NCI-H2227 treated with DMSO at 0.1 percent for 48 hours (cell line): ENCODE measurements at places on chromosomes 1 and 21.

GRCh38 chr1:237111807-237112206 is 69.8 kb downstream of the RYR2 start:
- DNase-seq: no peak

DNA sequence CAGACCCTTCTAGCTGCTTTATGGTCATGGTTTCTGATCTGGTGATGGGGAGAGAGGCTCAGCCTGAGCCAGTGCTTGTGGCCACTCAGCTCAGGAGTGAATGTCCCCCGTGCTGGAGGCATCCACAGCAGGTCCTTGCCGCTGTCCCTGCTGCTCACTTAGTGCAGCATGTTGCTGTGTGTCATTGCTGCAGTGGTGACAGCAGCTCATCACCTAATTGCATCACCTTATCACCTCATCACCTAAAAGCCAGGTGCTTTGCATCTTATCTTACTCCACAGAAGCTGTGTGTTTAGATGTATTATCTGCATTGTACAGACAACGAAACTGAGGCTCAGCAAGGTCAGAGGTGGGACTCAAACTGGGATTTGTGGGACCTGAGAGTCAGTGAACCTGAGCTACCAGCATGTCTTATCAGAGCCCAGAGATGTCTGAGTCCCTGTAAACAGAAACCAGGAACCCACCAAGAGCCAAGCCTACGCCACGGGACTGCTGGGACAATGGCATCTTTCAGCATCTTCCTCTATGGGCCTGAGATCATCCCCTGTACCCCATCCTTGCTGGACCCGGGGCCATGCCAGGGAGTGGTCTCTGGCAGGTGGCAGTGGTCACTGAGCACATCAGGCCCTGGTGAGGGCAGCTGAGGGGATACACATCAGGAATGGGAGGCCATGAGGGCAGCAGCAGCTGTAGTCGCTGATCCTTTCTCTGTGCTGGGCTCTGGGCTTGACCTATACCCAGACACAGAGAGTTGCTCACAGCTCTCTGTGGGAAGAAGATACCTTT is 6.5 kb downstream of the PODN start:
- DNase-seq: no peak

DNA sequence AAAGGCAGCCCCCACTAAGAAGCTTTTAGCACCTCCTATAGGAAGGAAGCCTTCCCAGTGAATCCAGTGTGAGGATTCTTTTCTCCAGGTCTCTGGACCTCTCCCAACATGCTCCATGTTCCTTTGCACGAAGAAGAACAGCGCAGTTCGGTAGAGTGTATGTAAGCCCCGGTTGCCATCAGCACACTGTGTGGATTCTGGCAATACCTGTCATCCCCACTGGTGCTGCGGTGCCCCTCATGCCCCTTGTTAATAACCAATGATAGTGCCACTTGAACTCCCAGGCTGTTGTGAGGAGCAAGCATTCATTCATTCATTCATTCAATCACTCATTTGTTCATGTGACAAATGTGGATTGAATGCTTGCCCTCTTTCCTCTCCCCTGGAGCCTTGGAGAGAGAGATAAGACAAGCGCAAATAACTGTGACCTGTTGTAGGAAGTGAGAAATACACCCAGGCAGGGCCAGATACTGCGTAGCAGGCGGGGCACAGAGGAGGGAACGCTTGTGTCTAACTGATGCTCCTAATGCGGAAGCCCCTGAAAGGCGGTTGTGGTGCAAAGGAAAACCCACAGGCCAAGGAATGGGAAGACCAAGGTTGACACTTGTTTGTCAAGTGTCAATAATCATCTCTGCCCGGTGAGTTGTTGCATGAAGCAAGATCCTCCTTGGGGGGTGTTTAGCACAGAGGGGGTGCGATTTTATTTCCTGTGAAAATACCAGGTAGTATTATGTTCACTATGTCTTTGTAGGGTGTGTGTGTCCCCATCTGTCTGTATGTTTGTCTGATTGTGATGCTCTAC is 9.8 kb downstream of the LGR6 start:
- no peak for DNase-seq

GRCh38 chr1:17687145-17687544 is 68.0 kb upstream of the ACTL8 start:
- DNase-seq: no peak

DNA sequence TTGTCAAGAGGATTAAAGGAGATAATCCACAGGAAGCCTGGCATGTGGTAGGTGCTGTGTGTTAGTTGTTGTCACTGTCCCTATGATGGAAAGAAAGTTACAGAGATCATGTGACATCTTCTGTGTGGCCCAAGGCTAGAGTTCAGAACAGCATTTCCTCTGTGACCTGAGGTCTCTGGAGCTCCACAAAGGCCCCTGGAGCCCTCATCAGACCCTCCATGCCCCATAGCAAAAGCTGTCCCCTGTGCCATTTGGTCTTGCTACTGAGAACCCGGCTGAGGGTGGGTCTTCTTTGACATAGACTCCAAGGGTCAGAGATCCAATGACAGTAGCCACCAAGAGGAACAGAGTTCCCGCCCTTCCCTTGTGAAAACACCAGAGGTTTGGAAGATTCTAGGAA is 8.1 kb downstream of the CELA2B start:
- no peak for DNase-seq

GRCh38 chr21:43574741-43575472 is 84.4 kb downstream of the HSF2BP start:
- DNase-seq: no peak

DNA sequence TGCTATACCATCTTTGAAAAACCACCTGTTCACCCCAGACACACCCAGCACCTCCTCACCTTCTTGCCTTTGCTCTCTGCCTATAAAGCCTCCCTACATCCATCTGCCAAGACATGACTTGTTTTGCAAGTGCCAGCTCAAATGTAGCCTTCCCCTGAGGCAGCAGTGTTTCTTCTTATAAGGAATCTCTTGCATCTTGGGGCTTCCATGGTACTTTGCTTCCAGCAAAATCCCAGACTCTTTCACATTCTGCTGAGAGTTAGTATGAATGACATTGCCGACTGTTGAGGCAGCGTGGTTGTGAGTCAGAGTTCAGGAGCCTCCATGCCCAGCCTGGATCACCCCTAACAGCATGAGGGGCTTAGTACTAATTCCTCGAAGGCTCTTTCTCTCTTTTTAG is 217.4 kb upstream of the RUNX1 start:
- no peak for DNase-seq

- DNase-seq: no peak
These were observed 238.1 kb downstream of the HMCN1 start for GRCh38 chr1:185972096-185972850.

- no peak for DNase-seq
These were observed 7.7 kb upstream of the CLCA1 start for GRCh38 chr1:86460998-86461397.

GRCh38 chr1:16152481-16153087 is 3.3 kb downstream of the EPHA2 start:
- no peak for DNase-seq

DNA sequence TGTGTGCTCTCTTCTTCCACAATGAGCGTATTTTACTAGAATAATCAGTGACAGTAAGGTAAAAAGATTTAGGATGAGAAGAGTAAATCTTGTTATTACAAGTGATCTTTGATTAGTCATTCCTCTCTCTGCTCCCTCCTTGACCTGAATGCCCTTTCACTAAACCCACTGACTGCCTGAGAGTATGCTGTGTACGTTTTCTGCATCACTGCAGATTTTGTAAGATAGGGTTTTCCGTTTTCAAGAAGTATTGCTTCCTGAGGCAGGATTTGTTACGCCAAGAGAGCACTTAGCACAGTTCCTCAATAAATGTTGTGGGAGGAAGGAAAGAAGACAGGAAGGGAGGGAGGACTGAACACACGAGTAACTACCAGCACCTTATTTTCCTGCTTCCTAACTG is 7.7 kb upstream of the LAMB3 start:
- no peak for DNase-seq

DNA sequence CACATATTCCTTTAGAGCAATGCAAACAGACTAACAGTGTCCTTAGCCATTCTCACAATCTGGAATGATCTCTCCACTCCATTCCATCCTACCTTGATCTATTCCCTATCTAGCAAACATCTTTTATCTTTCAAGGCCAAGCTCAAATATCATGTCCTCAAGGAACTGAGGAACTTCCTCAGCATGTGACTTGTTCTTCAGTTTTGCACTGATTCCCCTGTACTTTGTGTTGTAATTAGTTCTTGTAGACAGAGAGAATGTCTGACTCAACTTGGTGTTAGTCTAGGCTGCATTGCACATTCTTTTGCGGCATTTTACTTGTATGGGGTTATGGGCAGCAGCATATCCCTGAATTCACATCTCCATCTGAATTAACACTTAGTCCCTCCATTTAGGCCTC is 31.5 kb upstream of the GJA5 start:
- no peak for DNase-seq

- DNase-seq: no peak
These were observed 288.0 kb downstream of the HMCN1 start for GRCh38 chr1:186022184-186022583.

- DNase-seq: peak; percentile 31
These were observed 14.7 kb upstream of the CFAP126 start for GRCh38 chr1:161382214-161383019.

GRCh38 chr21:44344541-44345183 is 5.5 kb upstream of the CFAP410 start:
- no peak for DNase-seq

GRCh38 chr21:36803816-36804439 is 105.0 kb downstream of the SIM2 start:
- DNase-seq: no peak

- DNase-seq: peak; percentile 29
These were observed 15.9 kb downstream of the ESPN start for GRCh38 chr1:6440198-6441126.

GRCh38 chr1:180256341-180257027 is 26.4 kb downstream of the LHX4 start:
- no peak for DNase-seq

GRCh38 chr1:58573138-58573537 is 3.9 kb downstream of the TACSTD2 start:
- no peak for DNase-seq

DNA sequence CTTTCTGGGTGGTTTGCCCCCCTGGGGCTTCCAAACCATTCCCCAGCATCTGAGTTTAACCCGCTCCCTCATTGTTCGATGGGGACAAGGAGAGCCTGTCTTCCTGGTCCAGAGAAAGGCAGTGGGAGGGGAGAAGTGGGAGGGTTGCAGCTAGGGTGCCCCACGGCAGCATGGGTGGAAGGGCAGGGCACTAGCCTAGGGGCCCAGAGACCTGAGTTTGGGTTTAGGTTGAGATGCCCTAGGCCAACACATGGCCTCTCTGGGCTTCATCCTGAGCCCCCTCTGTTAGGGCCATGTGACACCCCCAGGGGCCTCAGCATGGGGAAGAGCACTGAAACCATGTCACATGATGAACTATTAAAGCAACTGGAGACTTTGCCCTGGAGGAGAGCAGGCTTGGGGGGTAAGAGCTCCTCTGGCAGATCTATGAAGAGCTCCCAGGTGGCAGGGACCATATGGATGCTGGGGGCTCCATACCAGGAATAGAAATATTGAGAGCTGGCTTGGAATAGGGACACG is 9.7 kb upstream of the RUNX3 start:
- no peak for DNase-seq

DNA sequence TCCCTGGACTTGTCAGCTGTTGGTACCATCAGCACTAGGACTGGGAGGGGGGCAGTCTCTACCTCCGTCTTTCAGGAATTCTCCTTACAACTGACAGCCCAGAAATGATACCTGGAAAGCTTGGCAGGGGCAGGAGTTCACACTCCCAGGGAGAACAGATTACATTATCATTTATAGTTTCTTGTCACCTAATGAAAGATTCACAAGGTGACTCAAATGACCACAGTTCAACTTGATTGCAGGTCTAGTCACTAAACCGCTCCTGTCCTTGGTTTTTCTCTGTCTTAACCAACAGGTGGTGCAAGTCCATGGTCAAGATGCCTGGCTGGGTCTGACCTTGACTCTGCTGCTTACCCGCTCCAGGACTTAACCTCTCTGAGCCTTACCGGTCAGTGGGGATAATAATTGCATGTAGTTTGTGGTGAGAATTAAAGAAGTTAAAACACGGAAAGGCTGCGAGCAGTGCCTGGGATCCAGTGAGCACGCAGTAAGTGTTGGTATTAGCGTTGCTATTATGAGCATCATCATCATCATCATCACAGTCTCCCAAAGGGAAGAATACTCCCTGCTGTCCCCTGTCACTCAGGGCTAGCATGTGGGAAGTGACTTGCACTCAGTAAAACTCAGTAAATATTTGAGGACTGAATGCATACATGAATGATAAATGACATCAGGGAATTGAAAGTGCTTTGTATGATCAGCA is 125.3 kb upstream of the CD34 start:
- DNase-seq: no peak

- no peak for DNase-seq
These were observed 27.4 kb downstream of the PALMD start for GRCh38 chr1:99673315-99673714.

- no peak for DNase-seq
These were observed 8.2 kb upstream of the HPCAL4 start for GRCh38 chr1:39699419-39699818.

- no peak for DNase-seq
These were observed 259.3 kb downstream of the S1PR1 start for GRCh38 chr1:101496109-101496508.

DNA sequence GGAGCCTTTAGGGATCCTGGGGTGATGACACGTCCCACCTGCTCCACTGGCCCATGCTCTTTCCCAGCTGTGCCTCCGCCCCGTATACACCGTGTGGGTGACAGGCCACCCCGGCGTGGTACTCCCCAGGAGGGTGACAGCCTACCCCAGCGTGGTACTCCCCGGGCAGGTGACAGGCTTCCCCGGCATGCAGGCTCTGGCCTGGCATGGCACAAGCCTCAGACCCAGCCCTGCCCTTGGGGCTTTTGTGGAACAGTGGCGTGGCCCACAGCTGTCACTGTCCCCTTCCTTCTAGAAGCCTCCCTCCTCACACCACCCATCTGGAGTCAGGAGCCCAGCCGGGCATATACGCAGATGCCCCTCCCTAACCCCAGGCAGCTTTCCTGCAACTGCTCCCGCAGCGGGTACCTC is 4.7 kb upstream of the PFKL start:
- no peak for DNase-seq

DNA sequence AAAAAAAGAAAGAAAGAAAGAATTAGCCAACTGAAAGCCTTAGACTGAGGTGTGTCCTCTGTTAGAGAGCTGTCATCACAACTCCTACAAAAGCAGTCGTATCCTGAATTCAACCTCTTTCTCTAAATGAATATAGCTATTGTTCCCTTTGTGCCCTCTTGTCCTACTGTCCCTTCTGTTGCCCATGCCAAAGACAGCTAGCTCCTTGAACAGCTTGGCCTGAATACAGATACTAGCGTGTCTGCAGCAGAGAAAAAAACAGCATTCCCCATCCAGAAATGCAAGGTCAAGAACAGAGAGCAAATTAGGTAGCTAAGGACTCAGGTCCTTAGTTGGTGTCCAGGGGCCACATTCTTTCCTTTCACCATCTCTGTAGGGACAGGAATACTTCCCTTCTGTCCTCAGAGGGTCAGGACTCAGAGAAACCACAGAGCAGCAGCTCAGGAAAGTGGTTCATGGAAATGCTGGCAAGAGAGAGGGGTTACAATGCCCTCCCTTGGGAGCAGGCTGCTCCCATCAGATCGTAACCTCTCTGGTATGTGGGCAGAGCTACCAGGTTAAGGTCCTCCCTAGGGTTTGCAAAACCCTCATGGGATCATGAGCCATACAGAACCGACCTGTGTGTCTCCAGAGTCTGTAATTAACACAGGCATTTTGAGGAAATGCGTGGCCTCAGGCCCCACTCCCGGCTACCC is 1.8 kb upstream of the ZBTB48 start:
- DNase-seq: no peak
